Renal cortical epithelial cell (primary cell): ENCODE measurements at places on chromosomes 5 and 9.
A peak's percentile ranks its signal among the peaks of the same experiment; 100 is the strongest.

DNA sequence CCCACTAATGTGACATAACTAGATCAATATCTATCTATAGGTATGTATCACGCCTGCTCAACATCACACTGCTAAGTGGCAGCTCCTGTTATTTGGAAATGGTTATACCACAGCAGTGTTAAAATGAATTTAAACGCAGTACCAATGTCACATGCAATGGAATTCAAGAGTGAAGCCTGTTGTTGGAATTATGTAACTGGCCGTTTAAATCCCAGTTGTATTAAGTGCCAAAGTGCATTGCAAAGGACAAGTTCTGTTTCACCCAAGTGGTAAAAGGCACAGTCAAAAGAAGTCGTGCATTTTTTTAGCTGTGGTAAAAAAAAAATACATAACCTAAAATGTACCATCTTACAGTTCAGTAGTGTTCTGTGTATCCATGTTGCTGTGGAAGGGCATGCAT lies 4.3 kb downstream of the NTRK2 start:
- DNase-seq: no peak

GRCh38 chr9:107273634-107274033 lies 9.4 kb upstream of the RAD23B start:
- no peak for DNase-seq

DNA sequence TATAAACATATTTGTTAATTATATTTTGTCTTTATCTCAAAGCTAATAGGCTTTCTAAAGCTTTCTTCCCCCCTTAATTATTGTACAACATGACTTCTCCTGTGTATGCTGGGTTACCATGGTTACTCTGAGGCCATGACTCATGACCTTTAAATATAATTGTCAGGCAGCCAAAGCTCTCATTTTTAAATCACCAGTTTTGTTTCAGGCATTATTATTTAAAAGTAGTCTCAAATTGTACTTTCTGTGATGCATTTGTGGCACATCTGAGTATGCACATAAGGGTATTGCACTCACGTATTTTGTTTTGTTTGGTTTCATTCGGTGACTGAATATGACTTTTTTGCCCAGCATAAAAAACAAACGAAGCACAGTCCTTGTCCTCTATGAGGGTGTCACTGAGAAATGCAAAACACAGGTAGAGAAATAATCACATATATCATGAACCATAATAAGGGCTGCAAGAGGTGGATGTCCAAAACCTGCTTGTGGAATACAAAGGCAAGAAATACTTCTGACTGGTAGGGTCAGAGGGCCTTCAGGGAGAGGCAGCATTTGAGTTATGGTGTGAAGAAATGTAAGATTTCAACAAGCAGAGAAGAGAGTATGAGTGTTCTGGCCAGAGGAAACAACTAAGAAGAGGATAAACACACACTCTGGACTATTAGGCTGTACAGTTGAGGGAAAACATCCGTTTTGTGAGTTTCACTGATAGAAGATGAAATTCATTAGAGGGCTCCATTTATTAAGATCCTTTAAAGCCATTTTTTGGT lies 2.1 kb downstream of the CCDC192 start:
- peak; percentile 92 for DNase-seq

DNA sequence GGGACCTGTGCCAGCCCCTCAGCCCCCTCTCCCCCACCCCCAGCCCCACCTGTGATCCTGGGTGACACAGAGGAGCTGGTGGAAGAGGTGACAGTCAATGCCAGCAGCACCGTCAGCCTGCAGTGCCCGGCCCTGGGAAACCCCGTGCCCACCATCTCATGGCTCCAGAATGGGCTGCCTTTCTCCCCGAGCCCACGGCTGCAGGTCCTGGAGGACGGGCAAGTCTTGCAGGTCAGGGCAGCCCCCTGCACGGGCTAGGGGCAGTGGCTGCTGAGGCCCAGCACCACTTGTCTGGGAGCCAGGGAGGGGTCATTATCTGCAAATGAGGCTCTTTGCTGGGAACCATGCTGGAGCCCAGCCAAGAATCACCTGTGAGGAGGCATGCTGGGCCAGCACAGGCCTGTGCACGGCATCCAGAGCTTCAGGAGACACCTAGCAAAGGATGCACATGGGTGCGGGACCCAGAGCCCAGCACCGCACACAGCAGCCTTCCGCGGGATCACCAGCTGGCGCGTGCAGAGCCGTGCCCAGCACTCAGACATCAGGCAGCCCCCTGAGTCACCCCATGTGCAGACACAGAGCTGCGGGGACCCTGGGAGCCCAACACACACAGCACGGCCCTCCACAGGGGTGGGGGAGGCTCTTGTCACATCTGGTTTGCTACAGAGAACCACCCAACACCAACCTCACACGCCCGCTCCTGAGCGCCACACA lies 62.0 kb upstream of the ASS1 start:
- no peak for DNase-seq

GRCh38 chr5:2129568-2130272 lies 247.0 kb upstream of the IRX4 start:
- DNase-seq: no peak

DNA sequence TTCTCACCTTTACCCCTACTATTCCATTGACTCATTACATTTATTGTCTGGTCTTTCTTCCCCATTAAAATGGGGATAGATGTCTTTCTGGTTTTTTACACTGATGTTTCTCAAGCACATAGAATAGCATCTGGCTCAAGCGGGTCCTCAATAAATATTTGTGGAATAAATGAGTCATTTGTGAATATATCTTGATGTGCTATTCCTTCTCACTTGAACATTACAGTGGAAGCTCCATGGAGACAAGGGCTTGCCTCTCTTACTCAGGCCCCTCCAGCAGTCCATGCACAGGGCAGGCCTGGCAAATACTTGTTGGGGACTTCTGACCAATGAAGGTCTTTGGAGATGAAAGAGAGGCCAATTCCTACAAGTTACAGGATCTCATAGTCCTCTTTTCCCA lies 151.7 kb upstream of the TAS2R1 start:
- DNase-seq: no peak

DNA sequence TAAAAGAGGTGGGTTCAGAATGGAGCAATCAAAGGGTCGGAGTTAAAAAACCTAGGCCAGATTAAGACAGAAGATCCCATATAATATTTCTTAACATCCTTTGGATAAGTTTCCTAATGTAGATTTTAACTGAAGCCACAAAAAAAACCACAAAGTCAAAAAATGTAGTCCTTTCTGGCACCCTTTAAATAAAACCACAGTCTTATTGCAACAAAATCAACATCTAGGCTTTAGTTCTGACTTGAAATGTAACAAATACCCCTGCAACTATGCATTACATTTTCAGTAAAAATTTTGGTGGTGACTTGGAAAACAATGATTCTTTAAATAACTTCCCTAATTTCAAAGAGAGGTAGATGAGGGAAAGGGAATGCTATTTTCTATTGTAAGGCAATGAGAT lies 109.2 kb downstream of the PSAT1 start:
- no peak for DNase-seq

DNA sequence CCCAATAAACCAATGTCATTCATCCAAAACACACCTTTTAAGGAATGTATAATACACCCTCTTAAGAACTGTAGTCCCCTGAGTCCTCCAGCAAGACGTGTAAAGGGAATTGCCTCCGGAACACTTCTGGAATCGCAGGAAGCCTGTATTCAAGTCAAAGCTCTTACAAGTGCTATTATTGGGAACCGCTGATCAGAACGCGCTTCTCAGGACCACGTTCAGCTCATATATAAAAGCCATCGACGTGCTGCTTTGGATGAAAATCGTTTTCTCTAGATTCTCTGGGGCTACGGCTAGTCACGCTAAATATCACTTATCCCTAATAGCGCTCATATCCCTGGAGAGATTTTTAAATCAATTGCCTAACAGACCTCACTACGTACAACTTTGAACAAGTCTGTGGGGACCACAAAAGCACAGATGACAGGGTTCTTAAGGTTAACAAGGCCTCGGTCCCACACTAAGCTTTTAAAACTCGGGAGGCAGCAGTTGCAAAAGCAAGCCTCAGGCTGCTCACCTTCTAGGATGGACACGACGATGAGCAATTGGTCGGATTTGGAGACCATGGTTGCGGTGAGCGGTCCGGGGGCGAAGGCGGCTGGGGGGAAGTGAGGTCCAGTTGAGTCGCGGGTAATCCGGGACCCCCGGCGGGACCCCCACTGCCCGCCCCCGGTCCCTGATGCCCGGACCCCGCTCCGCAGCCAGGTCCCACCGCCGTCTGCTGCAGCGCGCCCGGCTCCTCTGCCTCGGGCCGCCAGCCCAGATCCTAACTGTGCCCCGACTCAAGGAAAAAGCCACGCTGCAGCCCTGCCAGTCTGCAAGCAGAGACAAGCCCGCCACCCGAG lies 548 bp downstream of the CEP120 start:
- peak; percentile 43 for DNase-seq

DNA sequence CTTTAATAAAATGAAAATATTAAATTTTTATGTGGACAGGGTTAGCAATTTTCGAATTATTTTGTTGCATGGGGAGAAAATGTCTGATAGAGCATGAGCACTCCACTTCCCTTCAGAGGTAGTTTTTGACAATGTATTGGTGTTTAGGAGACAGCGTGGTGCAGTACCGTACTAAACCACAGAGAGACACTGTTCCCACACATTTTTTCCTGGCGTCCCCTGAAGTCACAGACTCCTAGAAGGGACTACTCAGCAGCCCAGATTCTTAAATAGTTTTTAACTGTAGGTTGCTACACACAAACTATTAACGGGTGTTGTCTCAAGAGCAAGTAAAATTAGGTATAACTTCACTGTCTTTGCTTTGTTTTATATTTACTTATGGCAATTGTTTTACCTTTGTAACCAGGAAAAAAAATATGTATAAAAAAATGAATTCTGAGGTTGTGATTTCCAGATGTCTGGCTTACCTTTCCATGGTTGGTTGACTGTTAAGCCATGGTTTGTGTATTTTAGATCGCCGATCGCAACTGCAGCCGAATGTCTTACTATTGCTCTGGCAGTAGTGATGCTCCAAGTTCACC lies 171.2 kb downstream of the DOCK8 start:
- DNase-seq: peak; percentile 65

GRCh38 chr9:2857564-2858198 lies 13.8 kb upstream of the PUM3 start:
- peak; percentile 68 for DNase-seq

- no peak for DNase-seq
Observed at GRCh38 chr9:109624143-109624542, 126.0 kb upstream of the PTPN3 start.

DNA sequence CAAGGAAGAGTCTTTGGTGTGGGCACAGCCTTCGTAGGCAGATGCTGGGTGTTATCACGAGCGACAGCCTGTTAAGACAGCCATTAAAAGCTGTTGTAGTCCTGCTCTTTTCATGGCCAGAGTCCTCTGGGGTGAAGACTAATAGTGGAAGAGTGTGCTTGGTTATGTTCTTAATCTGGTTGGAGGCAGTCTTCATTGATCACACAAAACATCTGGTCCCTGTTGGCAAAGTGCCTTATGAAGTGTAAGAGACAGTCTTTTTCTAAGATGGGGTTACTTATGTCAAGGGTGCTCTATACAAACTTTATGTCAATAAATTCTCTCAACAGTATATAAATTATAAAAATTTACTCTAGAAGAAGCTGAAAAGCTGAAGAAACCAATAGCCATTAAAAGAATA lies 280.4 kb downstream of the CAAP1 start:
- DNase-seq: no peak

GRCh38 chr5:174839196-174839595 lies 114.8 kb downstream of the MSX2 start:
- DNase-seq: no peak

DNA sequence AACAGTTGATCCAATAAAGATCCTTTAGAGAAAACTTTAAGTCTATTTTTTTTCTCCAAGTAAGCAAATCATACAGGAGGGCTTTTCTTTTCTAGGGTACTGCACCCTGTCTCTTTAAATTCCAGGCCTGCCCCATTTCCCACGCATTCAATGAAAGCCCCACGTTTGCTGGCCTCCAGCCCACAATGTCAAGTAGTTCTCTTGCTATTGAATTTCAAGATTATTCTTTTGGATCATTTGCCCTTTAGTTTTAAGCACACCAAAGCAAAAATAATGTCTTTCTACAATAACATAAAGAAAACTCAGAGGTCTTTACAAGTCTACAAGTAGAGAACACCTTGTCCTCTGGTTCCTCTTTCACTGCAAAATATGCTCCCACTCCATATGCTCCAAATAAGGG lies 15.6 kb downstream of the MLLT3 start:
- no peak for DNase-seq

DNA sequence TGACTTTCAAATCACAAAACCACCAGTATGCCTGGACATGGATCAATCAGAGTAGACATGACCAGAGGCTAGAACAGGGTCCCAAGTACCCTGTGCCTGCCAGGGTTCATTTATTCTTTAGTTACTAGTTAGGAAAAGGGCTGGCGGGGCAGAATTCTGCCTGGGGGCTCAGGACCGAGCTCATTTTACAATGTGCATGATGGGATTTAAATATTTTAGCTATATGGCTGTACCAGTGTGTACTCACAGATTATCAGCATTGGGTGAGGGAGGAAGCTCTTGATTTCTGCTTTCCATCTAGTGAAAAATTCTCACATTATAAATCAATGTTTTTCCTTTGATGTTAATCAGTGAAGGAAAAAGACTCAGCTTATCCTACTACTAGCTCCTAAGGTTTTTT lies 1511.1 kb downstream of the EFNA5 start:
- no peak for DNase-seq

- DNase-seq: peak; percentile 80
Observed at GRCh38 chr5:102762095-102762534, 7.0 kb downstream of the PAM start.

- DNase-seq: no peak
Observed at GRCh38 chr5:76341651-76342334, 61.3 kb upstream of the IQGAP2 start.

DNA sequence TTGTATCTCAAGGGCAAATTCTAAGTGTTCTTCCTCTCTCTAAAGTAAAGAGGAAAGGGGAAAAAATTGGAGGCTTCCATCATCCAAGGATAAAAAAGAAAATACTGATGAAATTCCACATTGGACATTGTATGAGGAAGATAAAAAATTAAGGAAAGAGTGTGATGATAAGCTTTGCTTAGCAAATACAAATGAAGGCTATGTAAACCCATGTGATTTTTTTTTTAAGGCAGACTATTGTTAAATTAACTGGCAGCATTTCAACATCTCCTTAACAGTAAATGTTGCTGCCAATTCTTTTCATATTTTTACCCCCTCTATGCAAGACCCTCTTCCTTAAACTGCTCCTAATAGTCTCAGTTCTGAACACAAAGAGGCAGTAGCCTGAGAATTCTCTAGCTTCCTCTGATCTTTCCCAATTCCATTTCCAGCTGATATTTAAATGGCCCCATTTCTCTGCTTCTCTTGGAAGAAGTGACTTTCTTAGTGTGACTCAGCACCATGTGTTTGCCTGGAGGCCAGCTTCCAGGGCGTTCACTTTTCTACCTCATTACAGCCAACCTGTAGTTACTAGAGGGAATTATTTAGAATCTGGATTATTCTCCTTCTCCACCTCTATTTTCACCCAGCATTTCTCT lies 159.7 kb downstream of the TLE1 start:
- peak; percentile 86 for DNase-seq

DNA sequence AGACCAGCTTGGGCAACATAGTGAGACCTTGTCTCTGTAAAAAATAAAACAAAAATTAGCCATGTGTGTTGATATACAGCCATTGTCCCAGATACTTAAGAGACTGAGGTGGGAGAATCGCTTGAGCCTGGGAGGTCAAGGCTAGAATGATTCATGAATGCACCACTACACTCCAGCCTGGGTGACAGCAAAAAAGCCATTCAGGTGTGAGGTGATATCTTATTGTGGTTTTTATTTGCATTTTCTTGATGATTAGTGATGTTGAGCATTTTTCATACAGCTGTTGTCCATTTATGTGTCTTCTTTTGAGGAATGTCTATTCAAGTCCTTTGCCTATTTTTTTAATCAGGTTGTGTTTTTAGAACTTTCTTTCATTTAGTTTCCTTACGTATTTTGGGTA lies 23.2 kb downstream of the MTAP start:
- DNase-seq: no peak
